Immature natural killer cell (primary cell): ENCODE measurements at places on chromosomes 1 and 21.

GRCh38 chr1:159838715-159839114, 12.0 kb downstream of the SLAMF8 start:
- no peak for DNase-seq
- H3K27ac ChIP-seq = no peak overlapping the region
- no peaks in the 10 kb centered on the region for H3K27me3 ChIP-seq
- peaks cover 42% of the 10 kb centered on the region for H3K36me3 ChIP-seq

GRCh38 chr1:42797979-42798378, 13.2 kb downstream of the TMEM269 start:
- no peak for DNase-seq
- H3K27ac ChIP-seq = no peak overlapping the region
- no peak overlapping the region for H3K4me3 ChIP-seq
- H3K36me3 ChIP-seq = no peaks in the 10 kb centered on the region
- H3K4me1 ChIP-seq = no peaks in the 10 kb centered on the region
- no peaks in the 10 kb centered on the region for H3K27me3 ChIP-seq

GRCh38 chr1:32991386-32991785, 26.8 kb upstream of the RNF19B start:
- H3K36me3 ChIP-seq = no peaks in the 10 kb centered on the region
- peaks cover 25% of the 10 kb centered on the region for H3K4me1 ChIP-seq
- no peaks in the 10 kb centered on the region for H3K27me3 ChIP-seq
- DNase-seq = no peak
- H3K4me3 ChIP-seq = no peak overlapping the region

DNA sequence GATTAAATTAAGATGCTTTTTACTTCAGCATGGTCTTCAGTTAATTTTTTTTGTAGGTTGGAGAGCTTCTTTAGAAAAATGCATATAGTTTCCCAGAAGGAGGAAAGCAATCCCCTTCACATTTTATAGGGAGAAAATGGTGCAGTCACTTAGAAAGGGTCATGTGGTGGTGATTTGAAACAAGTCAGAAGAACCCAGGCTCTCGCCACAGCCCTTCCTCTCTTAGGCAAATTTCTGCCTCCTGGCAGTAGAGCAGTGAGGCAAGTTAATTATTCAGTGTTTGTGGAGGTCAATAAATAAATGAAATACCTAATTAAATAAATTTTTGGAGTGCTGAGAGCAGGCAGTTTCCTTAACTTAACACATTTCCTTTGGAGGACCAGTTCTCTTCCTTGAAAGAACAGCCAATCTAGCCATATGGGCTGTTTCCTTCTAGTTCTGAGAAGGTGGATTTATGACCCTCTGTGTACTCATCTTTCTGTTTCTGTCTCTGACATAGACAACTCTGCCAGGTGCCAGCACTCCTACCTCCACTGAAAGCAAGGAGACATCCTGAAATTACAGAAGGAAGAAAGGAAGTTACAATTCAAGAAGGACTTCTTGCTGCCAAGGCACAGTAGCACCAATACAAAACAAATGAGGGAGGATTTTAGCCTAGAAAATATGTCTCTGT, 19.0 kb upstream of the POGZ start:
- H3K27me3 ChIP-seq = peaks cover 1% of the 10 kb centered on the region
- no peaks in the 10 kb centered on the region for H3K36me3 ChIP-seq
- no peak overlapping the region for H3K27ac ChIP-seq
- H3K4me3 ChIP-seq = no peak overlapping the region
- DNase-seq = no peak

DNA sequence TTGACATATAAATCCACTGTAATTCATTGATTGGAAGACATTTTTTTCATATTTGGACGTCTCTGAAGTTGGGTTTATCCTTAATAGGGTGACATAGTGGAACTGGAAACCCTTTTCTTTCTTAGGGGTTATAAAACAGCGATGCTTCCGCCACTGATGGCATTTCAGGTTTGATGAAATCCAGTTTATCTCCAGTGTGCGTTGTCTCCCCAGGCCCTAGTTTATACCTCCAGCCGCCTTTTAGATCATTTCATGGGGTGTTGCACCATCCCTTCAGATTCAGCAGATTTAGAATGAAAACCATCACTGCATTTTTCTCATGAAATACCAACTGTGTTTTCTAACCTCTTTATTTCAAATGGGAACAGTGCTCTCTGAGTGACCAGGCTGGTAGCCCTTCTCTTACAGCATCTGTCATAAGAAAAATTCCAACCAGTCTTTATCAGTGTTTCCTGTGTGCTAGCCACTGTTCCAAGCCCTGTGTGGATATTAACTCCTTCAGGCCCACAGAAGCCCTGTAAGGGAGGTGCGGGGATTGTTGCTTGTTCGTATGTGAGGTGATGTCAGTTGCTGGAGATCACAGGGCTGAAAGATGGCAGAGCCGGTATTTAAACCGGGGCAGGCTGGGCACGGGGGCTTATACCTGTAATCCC, 19.0 kb downstream of the H6PD start:
- H3K27me3 ChIP-seq = no peaks in the 10 kb centered on the region
- peaks cover 12% of the 10 kb centered on the region for H3K4me1 ChIP-seq
- H3K4me3 ChIP-seq = no peak overlapping the region
- DNase-seq = no peak

DNA sequence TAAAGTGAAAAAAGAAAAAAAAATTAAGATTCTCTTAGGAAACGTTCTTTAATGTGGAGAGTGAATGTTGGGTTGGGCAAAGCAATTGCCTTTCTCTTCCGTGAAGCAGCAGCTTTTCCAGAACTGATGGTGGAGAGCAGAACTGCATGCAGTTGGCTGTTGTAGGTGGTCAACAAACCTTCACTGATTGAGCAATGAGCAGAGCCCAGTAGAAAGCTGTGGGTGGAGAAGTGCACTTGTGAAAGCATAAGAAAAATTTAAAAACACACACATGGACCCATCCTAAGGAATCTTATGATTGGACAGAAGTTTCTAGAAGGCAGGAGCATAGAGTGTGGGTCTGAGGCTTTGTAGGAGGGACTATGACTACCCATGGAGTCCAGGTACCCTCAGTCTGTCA, 4.5 kb downstream of the PRELP start:
- no peak overlapping the region for H3K27ac ChIP-seq
- DNase-seq = no peak
- no peaks in the 10 kb centered on the region for H3K36me3 ChIP-seq
- no peaks in the 10 kb centered on the region for H3K4me1 ChIP-seq

DNA sequence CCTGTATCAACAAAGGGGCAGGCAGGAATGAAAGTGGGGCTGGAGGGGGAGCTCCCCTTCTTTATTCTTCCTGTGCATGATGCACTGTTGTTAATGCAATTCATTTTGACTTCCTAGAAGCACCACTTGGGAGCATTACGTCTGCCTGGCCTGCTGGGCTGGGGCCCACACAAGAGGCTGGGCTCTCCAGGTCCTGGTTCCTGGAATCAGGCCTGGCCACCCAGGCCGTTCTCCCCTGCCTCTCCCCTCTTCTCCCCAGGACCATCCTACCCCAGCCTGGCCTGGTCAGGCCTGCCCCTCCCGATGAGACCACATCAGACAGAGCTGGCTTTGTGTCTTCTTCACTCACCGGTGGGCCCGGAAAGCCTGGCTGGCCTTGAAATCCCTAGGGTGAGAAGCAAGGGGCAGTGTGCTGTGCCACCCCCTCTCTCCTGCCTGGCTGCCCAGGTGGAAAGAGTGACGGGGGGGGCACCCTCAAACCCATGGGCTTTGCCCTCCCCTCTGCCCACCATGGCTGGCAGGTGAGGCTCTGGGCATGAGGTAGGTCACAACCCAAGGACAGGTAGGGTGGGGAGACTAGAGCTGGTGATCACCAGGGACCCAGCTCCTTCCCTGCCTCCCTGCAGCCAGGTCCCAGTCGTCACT, 20.7 kb upstream of the PEF1 start:
- no peaks in the 10 kb centered on the region for H3K36me3 ChIP-seq
- no peak overlapping the region for H3K4me3 ChIP-seq
- peaks cover 9% of the 10 kb centered on the region for H3K27me3 ChIP-seq
- H3K27ac ChIP-seq = no peak overlapping the region
- DNase-seq = no peak
- H3K4me1 ChIP-seq = peaks cover 5% of the 10 kb centered on the region

DNA sequence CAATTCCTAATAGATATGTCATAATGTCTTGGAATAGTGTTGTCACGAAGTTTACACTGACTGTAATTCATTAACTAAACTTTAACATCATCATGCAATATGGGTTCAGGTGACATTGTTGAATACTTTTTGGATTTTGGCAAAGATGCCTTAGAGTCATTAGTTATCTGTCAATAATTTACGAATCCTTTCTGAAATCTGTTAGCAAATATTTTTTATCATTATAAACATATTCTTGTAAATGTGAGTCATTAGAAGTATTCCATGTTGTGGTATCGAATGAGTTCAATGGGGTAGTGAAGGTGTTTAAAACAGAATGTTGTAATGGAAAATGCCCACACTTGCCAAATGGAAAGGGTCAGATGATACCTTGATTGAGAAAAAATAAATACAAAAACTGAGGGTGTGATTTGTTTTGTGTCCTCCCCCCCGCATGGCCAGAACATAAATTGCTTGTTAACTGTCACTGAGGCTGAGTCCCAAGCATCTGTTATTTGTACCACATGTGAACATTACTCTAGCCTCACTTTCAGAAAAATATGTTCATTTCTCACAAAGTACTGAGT, 5.2 kb upstream of the NR5A2 start:
- H3K4me3 ChIP-seq = no peak overlapping the region
- no peaks in the 10 kb centered on the region for H3K4me1 ChIP-seq
- H3K27me3 ChIP-seq = peaks cover 4% of the 10 kb centered on the region
- no peak for DNase-seq

GRCh38 chr1:60279798-60280197, 206.2 kb upstream of the C1orf87 start:
- H3K27me3 ChIP-seq = peaks cover 4% of the 10 kb centered on the region
- H3K4me3 ChIP-seq = no peak overlapping the region
- H3K36me3 ChIP-seq = no peaks in the 10 kb centered on the region
- no peak for DNase-seq
- no peak overlapping the region for H3K27ac ChIP-seq

GRCh38 chr1:42479621-42480020, 16.5 kb downstream of the CCDC30 start:
- no peak overlapping the region for H3K4me3 ChIP-seq
- no peak for DNase-seq
- no peaks in the 10 kb centered on the region for H3K27me3 ChIP-seq

GRCh38 chr1:101233495-101233894, 3.3 kb upstream of the S1PR1 start:
- H3K4me3 ChIP-seq = no peak overlapping the region
- peaks cover 30% of the 10 kb centered on the region for H3K4me1 ChIP-seq
- H3K36me3 ChIP-seq = peaks cover under 1% of the 10 kb centered on the region
- DNase-seq = no peak
- no peak overlapping the region for H3K27ac ChIP-seq

DNA sequence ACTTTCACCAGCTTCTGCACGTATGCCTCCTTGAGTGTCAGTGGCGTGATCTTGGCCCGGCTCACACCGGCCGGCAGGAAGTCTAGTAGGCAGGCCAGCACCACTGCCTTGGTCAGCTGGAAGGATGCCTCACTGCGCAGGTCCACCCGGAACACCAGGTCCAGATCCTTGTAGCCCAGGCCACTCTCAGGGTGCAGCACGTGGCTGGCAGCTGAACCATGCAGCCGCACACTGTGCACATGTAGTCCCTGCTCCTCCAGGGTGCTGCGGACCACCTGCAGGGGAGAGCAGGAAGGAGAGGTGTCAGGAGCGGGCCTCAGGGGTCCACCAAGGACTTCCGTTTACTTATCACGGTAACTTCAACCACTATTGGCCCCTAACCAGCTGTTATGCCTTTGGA, 6.0 kb downstream of the TENT5B start:
- peaks cover 2% of the 10 kb centered on the region for H3K27me3 ChIP-seq
- no peak overlapping the region for H3K4me3 ChIP-seq
- H3K4me1 ChIP-seq = no peaks in the 10 kb centered on the region
- H3K36me3 ChIP-seq = no peaks in the 10 kb centered on the region
- no peak for DNase-seq

DNA sequence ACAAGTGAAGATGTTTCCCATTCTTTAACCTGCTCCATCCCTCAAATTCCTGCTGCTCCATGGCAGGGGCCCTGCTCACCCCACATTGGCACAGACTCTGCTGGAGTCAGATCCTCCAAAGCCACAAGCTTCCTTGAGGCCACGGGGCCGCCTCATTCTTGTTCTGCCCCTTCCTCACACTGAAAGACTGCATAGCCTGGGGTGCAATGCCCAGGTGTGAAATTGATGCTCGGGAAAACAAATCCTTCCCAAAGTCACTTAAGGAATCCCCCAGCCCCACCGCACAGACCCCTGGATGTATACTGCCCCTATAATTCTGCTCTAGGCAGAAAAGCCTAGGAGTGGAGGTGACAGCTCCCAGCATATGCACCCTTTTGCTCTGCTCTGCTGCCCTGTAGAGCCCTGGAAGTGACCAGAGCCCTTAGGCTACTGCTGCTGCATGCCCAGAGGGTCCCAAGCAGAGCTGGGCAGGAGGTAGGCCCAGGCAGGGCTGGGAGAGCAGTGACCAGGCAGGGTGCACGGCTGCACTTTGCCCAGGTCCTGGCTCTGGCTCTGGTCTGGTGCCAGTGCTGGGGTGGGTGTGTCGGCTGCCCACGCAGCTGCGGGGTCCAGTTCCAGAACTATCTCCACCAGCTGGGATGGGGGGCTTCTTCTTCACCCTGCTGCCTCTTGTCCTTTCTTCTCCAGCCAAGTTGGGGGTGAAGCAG, 1.6 kb downstream of the HES2 start:
- H3K27ac ChIP-seq = no peak overlapping the region
- no peaks in the 10 kb centered on the region for H3K36me3 ChIP-seq
- H3K4me3 ChIP-seq = no peak overlapping the region
- no peaks in the 10 kb centered on the region for H3K4me1 ChIP-seq
- DNase-seq = no peak

DNA sequence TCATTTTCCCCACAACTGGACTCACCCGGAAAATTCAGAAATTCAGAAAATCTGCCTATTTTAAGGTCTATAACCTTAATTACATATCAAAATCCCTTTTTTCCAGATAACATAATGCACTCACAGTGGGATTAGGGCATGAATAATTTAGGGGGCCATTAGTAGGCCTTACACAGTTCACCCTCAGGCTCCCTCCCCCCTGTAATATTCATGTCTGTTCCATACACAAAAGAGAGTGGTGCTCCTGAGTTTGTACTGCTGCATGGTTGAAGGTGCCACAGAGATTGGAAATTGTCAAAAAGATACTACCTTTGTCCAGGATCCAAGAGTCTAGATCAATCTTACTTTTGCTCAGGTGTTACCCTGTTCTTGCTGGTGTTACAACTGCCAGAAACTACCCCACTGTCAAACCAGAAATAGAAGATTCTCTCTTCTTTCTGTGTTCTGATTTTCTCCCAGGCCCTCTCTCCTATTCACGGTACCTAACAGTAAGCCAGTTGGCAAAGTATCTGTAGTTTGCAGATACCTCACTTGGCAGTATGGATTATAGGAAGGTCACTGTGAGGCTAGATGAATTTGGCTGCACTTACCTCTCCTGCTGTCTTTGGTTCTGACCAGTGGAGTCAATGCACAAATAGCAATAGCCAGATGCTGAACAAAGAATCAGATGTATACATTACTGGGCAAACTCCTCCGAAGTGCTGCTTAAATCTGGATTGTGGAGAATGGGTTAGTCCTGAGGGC, 53.2 kb downstream of the C1orf198 start:
- peaks cover 5% of the 10 kb centered on the region for H3K36me3 ChIP-seq
- no peaks in the 10 kb centered on the region for H3K4me1 ChIP-seq
